ENCODE measurements at places on chromosomes 2 and 18.

GRCh38 chr2:196233805-196234475, 62.6 kb upstream of the STK17B start:
- DNase-seq: no peak

DNA sequence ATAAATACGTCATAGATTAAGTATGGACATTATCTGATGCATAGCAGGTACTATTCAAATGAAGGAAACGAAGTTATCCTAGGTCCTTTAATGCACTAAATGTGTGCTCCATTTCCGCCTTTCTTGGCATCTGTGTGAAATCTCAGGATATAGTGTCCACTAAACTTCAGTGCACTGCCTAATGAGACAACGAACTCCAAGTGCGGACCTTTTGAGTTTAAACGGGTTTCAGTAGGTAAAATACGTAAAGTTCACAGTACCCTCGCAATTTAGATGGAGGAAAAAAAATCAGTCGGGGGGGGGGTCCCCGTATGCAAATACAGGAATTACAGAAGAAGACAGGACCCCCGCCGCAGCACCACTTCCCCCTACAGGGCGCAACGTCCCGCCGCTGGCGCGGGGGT, 729 bp upstream of the REL start:
- DNase-seq: no peak

DNA sequence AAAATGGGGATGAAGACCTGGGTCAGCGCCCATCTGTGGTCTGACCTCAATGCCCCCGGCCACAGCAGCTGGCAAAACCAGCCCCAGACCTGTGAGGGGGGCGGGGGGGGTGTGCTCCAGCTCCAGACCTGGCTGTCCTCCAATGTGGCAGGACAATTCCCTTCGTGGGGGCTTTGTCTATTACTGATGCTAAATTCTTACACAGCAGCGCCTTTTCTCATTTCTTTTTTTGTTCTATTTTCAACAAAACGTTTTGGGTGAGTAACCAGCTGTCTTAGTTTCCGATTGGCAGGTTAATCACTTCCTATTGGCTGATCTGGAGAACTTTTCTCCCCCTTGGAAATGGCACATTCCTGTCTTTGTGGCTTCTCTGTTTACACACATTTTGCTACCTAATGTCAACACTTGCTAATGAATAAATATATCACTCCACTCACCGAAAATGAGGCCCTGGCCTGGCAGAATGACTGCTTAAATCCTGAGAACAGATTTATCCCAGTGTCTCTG, 4.4 kb downstream of the SMAD7 start:
- no peak for DNase-seq

- no peak for DNase-seq
Measured at GRCh38 chr2:231929961-231930592, 3.9 kb upstream of the NPPC start.

DNA sequence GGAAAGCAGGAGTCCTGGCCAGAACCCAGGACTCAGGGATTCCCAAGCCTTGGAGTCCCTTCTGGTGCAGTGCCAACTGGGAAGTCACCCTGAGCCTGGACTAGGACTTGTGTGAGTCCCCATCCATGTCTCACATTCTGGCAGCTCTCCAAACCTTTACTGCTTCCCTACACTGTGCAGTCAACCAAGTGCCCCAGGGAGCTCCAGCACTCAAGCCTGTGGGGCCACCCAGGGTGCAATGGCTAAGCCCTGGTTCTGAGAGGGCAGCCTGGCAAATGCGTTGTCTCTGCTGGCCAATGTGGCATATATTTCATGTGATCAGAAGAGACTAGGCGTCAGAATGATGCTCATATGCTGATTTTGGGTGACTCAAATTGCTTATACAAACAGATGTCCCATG, 223.4 kb downstream of the SP3 start:
- DNase-seq: peak; percentile 33

DNA sequence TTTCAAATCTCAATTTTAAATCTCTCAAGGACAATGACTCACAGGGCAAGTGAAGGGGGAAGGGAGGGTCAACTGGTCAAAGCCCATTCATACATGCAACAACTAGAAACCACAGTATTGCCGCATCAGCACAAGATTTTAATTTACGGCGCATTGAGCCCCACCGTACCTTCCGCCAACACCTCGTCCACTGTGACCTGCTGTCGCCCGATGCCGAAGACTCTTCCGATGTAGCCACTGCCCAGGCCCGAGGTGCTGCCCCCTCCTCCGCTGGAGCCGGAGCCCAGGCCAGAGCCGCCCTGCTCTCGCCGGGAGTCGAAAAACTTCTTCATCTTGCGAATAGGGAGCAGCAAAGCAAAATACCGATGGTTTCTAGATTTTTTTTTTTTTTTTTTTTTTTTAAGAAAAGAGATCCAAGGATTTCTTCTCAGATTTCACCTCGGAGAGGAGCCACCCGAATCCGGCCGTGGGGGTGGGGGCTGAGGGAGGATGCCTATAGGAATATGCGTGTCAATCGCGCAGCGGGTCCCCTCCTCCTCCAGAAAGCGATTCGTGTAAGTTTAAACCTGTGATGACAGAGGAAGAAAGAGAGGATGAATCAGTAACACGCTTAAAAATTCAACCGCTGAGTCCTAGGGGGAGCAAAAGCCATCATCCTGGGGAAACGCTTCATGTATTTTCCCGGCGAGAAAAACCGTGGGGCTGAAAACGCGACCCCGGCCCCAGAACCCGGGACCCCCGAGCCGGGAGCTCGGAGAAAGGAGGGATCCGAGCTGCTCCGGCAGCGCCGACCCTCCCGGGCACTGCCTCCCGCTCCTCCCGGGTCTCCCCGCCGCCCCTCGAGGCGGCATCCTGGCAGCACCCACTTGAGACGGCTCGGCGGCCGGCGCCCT, 584 bp downstream of the AAK1 start:
- peak; percentile 4 for DNase-seq

DNA sequence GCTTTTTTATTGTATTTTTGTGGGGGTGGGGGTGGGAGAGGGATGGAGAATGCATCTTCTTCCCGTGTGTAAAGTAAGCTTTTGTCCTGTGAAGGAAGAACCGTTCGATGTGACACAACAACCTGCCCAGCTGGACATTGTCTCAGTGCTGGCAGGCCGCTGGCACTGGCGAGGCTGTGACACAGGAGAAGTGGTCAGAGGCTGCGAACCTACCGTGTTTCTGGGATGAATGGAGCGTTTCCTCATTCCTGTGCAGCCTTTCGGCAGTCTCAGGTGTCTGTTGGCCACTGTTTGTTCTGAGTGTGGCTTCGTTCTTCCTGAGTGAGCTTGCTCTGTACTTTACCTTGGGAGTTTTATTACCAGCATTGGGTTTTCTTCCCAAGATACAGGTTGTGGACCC, 8.0 kb downstream of the RAMP1 start:
- no peak for DNase-seq

GRCh38 chr2:239788576-239789098, 236.5 kb downstream of the NDUFA10 start:
- DNase-seq: no peak

GRCh38 chr2:227971619-227972230, 100.3 kb downstream of the DAW1 start:
- no peak for DNase-seq

- no peak for DNase-seq
Measured at GRCh38 chr2:130393318-130393910, 37.6 kb downstream of the PTPN18 start.

DNA sequence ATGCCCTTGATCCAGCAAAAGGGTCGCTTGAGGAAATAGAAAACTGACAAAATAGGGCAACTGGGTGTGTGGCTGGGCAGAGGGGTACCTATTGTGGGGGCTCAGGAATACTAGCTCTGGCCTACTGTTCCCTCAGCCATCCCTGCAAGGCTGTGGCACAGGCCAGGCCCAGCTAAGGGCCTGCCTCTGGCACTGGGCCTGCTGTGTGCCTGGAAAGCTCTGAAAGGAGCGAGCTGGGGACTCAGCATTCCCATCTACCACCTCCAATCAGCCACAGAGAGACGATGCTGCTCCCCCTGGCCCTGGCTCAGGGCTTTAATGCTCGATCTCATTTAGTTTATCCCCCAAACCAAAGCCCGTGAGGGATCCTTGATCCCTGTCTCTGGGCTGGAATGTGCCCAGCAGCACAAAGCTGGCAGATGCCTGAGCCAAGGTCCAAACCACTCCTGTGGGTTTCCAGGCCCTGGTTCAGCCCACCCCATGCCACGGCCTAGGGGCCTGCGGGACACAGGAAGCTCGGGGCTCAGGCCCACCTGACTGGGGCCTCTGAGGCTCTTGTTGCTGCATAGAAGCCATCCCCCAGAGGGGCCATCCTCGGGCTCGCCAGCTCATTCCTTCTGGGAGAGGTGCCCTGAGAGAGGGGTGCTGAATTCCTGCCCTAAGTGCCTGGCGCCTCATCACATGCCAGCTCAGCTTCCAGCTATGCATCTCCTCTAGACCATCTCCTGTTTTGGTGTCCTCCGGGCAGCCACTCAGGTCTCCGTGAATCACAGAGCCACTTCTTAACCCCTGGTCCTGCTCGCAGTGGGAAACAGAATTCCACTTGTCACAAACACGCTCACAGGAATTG, 43.0 kb upstream of the KCNF1 start:
- no peak for DNase-seq

- no peak for DNase-seq
Measured at GRCh38 chr2:223090540-223091235, 38.7 kb downstream of the KCNE4 start.

DNA sequence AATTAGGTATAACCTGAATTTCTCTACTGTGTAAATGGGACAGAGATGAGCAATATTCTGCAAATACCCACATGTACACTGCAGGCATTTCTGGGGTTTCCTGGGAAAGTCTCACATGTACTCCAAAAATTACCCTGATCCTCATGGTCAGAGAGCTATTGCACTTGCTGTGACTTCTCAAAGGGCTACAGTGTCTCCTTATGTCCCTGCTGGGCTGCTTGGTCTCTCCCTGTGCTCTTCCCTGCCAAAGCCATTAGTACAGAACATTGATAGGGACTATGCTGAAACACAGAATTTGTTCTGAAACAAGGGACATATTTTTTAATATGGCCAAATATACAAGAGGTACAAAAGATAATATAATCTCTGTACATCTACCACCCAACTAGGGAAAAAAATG, 924.4 kb upstream of the NXPH2 start:
- no peak for DNase-seq

DNA sequence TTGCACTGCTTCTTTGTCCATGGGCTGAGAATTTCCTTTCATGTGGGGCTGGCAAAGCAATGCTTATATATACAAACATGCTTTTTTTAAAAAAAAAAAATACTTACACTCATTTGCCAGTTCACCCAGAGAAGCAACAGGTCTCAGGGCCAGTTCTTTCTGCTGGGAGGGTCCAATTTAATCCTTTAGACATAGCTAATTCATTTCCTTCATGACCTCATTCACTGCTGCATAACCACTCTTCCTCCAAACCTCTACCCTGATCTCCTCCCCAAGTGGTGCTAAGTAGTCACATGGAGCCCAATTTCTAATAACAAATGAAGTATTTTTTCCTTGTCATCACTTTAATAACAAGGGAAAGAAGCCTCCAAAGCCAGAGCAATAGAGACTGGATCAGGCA, 17.1 kb upstream of the TMEM178A start:
- DNase-seq: no peak

DNA sequence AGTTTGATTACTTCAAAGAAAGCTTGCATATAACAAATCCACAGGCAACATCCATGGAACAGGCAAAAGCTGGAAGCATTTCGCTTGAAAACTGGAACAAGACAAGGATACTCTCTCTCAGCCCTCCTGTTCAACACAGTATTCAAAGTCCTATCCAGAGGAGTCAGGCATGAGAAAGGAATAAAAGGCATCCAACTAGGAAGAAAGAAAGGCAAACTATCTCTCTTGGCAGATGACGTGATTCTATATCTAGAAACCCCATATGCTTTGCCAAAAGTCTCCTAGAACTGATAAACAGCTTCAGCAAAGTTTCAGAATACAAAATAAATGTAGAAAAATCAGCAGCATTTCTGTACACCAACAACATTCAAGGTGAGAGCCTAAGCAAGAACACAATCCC, 34.1 kb upstream of the MC4R start:
- DNase-seq: no peak

- no peak for DNase-seq
Measured at GRCh38 chr18:10403708-10404107, 50.7 kb upstream of the APCDD1 start.

GRCh38 chr18:59035591-59035990, 104.1 kb upstream of the SEC11C start:
- DNase-seq: peak; percentile 22

GRCh38 chr2:240791821-240792628, 28.0 kb downstream of the KIF1A start:
- DNase-seq: no peak

GRCh38 chr18:73381016-73381698, 513.4 kb upstream of the NETO1 start:
- DNase-seq: no peak

- no peak for DNase-seq
Measured at GRCh38 chr2:119429225-119429981, 2.3 kb upstream of the TMEM37 start.

- no peak for DNase-seq
Measured at GRCh38 chr2:68125821-68126220, 31.9 kb upstream of the PNO1 start.

DNA sequence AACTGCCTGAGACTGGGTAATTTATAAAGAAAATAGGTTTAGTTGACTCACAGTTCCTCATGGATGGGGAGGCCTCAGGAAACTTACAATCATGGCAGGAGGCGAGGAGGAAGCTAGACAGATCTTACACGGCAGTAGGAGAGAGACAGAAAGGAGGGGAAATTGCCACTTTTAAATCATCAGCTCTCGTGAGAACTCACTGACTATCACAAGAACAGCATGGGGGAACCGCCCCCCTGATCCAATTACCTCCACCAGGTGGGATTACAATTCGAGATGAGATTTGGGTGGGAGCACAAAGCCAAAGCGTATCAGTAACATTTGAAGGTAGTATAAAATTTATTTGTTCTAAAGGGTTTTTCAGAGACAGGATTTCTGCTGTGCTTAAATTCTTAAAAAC, 5.4 kb downstream of the GALM start:
- DNase-seq: no peak

- peak; percentile 16 for DNase-seq
Measured at GRCh38 chr18:33761363-33761762, 183.3 kb downstream of the ASXL3 start.

- DNase-seq: no peak
Measured at GRCh38 chr2:37457401-37457901, 113.0 kb downstream of the QPCT start.
